ENCODE measurements at places on chromosomes 7 and 10.

DNA sequence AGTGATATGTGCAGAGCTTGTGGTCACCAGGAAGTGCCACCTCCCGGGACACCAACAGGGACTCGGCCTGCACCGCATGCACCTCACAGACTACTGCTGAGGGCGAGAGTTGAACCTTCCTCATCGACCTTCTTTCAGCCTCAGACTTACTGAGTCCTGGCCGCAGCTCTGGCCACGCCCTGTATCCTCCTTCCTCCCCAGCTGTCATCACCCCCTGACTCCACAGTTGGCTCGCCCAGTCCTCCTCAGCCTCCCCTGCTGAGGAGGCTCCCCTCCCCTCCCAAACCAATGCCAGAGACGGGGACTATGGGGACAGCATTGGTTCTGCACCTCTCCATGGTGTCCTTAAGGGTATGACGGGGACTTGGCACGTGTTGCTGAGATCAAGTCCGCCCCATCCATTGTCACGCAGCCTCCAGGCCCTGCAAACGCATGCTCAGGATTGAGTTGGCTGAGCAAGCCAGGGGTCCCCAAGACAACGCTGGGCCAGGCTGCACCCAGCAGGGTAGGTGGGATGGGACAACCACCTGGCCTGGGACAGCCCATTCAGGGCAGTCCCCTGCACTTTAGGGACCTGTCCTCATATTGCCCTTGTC is 49.0 kb downstream of the YKT6 start:
- DNase-seq, result no peak

DNA sequence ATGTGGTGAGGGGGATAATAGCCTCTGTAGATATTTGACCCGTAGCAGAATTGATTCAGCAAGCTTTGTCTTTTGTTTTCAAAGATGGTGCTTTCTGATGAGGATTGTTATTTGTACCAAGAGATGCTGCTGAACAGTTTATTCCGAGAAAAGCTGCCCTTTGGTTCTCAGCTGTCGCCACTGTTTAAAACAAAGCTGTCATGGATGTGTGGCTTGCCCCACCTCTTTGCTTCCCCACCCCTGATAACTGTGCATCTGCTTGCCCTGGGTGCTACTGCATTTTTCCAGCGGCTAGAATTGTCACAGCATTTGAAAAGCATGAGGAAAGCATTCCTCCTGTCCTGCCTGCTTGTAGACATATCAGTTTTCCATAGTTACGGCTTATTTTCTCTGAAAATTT is 226.9 kb upstream of the CSTF2T start:
- DNase-seq, result no peak

DNA sequence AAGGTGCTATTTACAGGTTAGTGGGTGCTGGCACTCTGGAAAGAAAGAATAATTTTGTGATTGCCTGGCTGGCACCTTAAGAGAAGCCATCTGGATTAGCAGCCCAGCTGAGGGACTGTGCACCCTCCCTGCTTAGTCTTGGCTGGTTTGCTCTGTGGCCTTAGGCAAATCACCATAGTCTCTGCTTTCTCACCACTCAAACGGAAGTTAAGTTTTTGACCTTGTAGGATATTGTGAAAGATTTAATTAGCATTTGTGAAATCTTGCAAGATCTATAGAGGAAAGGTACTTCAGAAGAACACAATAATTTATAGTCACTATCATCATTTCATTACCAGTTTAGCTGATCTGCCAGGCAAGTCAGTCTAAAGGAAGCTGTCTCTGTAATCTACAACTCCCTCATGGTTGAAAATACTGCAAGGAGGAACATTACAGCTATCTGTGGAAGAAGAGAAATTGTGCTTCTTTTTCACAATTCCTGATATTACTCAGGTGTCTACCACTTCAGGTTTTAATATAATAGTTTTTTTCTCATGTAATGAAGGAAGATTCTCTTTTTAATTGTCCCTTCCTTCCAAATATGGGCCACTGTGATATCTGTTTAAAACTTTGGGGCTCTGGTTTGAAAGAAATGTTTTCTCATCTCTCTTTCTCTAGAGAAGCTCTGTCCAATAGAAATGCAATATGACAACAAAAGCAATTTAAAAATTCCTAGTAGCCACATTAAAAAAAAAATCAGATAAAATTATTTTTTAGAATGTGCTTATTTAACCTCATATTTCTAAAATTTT is 219.6 kb downstream of the PTEN start:
- no peak for DNase-seq

DNA sequence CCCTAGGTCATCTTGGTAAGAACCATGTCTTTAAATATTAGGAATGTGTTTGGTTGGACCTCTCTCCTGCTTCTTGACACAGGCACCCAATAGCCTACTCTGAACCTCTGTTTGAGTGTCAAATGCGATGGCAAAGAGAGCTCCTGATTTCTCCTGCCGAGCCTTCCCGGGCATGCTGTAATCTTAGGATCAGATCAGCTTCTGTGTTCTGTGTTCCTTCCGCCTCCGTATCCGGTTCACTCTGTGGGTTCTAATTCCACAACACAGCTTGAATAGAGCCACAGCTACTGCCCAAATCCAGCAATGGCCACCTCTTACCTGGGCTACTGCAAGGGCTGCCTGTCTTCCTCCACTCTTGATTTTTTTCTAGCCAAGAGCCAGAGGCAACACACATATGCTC is 165.2 kb upstream of the TNS3 start:
- no peak for DNase-seq

GRCh38 chr10:91536111-91536510 is 96.8 kb downstream of the PPP1R3C start:
- DNase-seq, result peak; percentile 34

DNA sequence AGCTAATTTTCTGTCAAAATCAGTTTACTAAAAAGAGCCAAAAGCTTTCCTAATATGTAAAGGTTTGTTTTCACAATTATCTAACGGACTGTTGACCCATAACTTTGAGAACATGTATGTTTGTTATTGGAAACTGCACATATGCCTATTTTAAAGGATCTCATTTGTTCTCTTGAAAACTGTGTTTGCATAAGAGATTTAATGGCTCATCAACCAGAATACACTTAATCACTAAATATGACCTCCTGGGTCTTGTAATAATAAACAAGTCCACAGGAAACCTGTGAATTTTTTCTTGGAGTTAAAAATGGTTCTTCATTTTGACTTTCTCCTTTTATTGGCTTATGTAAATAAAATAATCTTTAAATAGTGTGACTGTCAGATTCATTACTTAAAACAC is 48.3 kb upstream of the STEAP1B start:
- no peak for DNase-seq

DNA sequence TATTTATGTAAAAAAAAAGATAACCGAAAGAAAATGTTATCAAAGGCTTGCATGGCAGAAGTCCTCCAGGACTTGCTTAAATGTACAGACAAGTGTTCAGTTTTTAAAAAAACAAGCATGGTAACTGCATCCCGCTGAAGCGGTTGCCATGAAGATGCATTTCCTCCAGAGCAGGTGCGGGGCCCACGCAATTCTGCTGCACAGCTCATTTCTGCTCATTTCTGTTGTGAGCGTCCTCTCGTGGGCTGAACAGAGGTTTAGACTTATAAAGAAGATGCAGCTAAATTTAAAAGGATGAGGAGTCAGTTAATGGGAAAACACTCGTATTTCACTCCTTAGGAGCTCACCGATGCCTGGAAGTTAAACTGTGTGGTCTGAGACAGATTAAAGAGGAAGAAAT is 247.6 kb downstream of the DNAJB6 start:
- no peak for DNase-seq

DNA sequence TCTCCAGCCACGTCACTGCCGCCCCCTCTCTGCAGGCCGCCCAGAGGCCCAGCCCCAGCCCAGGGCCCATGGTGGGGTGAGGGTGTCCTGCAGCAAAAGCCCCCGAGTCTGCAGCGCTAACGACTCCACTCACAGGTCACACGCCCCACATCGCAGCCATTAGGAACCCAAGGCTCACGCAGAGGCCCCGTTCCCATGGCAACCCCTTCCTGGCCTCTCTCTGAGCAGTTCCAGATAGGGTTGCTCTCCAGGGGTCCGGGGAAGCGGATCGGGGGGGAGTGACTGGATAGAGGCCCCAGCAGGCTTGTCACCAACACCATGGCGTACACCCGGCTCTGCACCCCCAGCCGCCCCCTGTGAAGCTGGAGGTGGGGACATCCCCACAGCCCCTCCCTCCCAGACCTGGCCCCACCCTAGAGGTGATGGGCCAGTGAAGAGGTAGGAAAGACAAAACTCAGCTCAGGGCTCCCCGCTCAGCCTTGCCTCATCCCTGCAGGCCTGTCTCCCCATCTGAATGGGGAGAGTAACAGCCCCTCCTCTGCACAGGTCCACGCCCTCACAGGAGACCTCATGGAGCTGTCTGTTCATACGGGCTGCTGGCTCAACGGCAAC is 41.2 kb downstream of the TNRC18 start:
- DNase-seq, result peak; percentile 72

GRCh38 chr7:99380823-99381663 is 6.5 kb downstream of the ARPC1B start:
- no peak for DNase-seq

GRCh38 chr10:51048792-51049191 is 25.5 kb upstream of the PRKG1 start:
- DNase-seq, result no peak

GRCh38 chr10:128150045-128150493 is 23.8 kb upstream of the MKI67 start:
- DNase-seq, result peak; percentile 69

DNA sequence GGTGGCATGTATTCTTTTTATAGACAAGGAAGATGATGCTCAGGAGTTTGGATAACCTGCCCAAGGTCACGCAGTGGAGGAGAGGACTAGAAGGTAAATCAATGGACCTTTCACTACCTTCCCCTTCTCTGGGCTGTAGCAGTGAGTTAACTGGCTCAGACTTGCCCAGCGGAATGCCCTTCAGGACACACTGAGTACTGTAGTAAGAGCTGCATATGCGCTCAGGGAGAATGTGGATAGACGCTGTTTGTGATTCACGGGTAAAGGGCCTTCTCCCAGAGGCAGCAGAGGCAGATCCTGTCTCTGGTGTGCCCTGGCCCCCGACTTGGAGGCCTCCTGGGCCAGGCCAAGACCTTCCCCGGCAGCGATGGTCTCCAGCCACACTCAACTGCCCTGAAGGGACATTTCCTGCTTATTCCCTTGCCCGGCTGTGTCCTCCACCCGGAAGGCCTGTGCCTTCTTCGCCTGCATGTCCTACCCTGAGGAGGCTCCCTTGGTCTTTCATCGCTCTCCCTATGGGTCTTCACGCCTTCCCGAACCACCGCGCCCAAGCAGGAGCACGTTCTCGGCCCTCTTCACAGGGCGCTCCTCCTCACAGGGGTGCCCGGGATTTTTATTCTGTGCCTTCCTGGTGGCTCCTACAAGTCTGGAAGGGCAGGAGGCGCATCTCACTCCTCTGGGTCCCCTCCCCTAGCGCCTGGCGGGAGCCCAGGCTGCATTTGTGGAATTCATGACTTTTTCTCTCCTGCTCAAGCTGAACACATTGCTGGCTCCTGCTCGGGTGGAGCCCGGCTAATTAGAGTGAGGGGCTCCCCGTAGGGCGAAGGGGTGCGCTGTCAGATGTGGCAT is 1.8 kb upstream of the IKZF1 start:
- no peak for DNase-seq

- no peak for DNase-seq
These were observed 34.4 kb upstream of the PBLD start for GRCh38 chr10:68367121-68367520.

DNA sequence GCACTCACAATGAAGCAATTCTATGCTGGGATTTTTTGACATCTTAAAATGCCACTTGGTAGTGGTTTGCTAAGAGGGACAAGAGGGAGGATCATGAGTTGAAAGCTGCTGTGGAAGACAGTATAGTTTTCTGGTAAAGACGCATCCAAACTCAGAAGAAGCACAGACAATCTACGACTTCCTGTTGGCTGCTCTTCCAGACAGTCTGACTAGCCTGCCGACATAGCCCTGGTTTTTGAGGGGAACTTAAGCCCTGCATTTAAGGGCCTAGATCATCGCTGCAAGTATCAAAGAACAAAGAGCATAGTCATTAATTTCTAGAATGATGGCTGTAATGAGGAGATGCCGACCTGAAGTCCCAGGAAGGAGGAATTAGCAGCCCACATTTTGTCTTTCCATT is 99.9 kb upstream of the IKZF1 start:
- no peak for DNase-seq

DNA sequence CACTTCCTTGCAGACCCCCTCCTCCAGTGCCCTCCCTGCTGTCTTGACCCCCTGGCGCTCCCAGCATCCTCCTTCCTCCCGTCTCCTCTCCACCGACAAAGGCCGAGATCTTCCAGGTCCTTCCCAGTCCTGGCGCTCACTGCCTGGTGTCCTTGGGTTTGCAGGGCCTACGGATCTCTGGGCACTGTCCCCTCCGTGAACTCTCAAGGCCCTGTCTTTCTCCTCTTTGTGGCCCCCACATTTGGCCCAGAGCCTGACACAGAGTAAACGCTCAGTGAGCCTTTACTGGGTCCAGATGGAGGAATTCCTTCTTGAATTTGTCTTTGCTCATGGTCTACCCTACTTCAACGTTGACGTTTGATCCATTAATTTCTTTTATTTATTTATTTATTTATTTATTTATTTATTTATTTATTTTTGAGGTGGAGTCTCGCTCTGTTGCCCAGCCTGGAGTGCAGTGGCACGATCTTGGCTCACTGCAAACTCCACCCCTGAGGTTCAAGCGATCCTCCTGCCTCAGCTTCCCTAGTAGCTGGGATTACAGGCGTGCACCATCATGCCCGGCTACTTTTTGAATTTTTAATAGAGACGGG is 29.7 kb downstream of the TMEM270 start:
- DNase-seq, result no peak

- no peak for DNase-seq
These were observed 119.9 kb downstream of the CCNY start for GRCh38 chr10:35456153-35456720.
